ENCODE measurements at places on chromosomes 6 and 20.
A peak's percentile ranks its signal among the peaks of the same experiment; 100 is the strongest.

GRCh38 chr20:36105711-36106226, 48.8 kb upstream of the EPB41L1 start:
- DNase-seq, result no peak

- no peak for DNase-seq
Observed at GRCh38 chr6:47042275-47042791, at the start of gene ADGRF1. Gene ADGRF1, minus strand, starts transcription at chr6:47042332. Its CDS starts 13,271 bp downstream, at chr6:47029061.

GRCh38 chr6:128155826-128156225, 255.0 kb upstream of the THEMIS start:
- DNase-seq, result no peak

- no peak for DNase-seq
Observed at GRCh38 chr6:49713346-49713745, at the start of gene CRISP2. Gene CRISP2, minus strand, starts transcription at chr6:49713543. Its CDS starts 4,347 bp downstream, at chr6:49709196.

DNA sequence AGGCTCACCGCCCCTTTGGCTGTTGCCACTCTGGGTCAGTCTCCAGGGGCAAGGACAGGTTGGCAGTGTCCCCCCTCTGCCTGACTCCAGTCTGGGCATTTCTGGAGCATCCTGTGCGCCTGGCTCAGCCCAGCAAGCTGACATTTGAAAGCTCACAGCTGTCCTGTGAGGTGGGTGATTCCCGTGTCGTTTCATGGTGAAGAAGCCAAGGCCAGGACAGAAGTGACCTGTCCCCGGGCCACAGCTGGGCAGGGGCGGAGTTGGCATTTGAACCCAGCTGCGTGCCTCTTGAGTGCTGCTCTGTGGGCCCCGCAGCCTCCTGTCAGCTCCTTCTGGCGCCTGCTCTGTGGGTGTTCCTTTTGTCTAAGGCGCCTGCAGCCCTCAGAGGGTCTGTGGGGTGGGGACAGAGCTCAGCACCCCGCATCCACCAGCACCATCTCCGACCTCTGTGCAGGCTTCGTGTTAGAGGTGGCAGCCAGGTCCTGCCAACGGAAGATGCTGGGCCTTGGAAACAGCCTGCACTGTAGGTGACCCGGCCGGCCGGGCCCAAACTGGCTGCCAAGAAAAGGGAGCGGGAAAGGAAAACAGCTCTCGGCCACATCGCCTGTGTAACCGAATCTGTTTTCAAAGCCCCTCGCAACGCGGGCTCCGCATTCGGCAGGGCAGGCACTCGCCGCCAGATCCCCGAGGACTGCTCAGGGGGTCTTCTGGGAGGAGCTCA, 5.8 kb upstream of the GATA5 start:
- DNase-seq, result no peak

DNA sequence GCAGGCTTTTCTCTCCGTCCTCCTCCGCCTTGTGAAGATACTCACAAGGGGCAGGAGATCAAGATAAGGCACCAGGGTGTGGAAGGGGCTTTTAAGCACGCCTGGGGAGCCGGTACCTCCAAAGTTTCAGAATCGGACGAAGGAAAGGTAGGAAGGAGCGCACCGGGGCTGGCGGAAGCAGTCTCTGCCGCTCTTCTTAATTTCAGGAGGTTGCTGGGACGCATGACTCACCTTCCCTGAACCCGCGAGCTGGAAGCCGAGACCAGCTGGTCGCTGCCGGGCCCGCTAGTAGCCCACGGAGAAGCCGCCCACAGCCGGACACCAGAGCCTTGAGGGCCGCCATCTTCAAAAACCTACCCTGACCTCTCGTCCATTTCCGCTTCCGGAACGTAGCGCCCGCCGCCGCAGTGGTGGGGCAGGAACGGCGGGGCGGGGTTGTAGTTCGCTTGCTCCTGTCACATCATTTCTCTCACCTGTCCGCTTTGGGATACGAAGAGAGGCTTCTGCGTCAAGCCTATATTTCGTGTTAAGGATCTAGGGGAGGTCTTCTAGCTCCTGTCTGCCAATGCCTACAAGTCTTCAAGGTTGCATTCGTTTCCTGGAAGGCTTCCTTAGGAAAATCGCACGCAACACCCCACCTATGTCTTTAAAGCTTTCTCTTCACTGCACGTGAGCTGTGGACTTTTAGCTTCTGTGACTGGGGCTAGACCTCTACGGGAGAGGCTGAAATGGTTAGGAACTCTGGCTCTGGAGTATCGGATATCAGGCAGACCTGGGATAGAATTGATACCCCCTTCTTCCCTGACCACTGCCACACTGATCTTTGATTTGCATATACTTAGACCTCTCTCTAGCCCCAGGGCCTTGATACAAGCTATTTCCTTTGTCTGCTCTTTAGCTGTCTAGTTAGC, at the start of gene MRPS18A:
Gene MRPS18A, minus strand, starts transcription at position 355 of the 911 bp plus-strand sequence. Its CDS starts 12 bp downstream, at position 343.
- peak; percentile 76 for DNase-seq

DNA sequence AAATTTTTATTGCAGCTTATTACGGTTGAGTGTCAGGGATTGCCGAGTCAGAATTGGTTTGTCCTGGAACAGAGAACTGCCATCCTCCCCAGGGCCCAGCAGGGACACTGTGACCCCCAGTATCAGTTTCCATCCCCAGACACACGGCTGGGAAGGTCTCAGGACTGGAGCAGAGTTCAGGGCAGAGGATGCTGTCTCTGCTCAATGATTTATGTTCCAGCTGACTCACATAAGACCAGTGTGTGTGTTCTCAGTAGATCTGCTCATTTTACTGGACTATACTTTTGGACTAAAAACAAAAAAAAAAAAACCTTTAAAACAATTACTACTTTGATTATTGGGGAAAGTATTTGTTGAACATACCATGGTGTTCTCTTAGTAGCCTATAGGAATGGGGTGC, 44.2 kb downstream of the FNDC1 start:
- no peak for DNase-seq

DNA sequence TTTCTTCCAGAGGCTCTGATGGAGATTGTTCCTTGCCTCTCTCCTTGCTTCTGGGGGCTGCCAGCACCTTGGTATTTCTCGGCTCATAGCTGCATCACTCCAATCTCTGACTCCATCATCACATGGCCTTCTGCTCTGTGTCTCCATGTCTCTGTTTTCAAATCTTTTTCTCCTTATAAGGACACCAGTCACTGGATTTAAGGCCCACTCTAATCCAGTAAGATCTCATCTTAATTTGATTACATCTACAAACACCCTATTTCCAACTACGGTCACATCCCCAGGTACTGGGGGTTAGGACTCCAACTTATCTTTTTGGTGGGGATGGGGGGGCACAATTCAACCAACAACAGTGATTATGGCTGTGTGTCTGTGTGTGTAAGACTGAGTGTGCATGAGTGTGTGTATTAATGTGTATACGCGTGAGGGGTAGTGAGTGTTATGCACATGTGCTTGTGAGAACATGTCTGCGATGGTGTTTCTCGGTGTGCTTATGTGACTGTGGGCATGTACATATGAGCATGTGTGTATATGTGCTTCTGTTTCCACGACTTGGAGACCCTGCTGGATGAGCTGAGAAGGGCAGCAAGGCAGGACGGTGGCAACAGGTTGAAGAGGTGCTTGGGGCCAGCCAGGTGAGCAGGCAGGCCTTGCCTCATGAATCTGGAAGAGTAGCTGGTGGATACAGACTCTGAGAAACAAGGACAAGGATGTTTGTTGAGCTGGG, 130.5 kb downstream of the MRPL14 start:
- no peak for DNase-seq

DNA sequence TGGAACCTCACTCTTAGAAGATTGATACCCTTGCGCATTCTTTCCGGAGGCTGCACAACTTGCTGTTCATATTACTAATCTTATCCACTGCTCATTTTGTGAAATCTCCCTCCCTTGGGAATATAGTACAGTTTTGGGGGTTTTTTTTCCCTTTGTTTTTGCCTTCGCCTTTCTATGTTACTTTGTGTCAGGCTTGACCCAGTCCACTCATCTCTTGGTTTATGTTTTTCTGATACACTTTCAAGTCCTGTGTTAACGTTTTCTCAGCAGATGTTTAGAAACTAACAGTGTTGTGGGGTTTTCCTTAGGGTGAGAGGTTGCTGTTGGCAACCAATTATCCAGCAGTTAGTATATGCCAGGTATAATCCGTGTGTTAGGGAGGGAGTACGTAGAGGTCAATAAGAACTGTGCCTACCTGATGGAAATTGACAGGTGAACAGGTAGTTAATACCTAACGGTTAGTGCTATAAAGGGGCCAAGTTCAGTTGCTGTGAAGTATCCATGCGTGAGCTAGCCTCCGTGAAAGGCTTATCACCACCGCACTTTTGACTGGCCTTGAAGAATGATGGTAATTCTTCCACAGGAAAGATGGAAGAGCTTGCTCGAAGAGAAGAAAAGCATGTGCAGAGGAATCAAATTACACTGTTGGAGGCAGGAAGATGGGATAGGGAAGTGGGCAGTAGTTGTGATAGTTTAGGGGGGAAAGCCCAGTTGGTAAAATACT, 1.4 kb downstream of the NFYA start:
- no peak for DNase-seq

DNA sequence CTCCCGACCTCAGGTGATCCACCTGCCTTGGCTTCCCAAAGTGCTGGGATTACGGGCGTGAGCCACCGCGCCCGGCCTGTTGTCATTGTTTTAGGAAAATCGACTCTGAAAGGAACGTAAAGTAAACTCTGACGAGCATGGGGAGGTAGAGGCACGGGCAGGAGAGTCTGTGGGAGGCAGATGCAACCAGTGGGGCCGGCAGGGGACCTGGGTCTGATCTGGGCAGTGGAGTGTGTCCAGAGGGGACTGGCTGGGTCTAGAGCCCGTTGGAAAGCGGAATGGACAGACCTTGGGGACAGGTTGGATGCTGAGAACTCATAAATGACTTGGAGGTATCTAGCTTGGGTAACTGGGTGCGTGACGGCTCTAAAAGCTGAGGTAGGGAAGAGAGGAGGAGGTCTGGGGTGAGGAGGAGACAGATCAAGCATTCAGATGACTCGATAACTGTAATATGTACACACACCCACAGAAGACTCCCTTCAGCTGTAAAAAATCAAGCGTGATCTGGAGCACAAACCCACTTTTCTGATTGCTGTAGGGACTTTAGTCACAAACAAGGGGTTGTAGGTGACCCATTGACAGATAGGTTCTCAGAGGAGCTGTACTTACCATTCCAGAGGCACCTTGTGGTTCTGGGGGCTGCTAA, 22.4 kb downstream of the MANBAL start:
- DNase-seq, result no peak

GRCh38 chr6:111478749-111479148, 4.3 kb downstream of the REV3L start:
- no peak for DNase-seq

GRCh38 chr6:1251198-1252155, 60.4 kb upstream of the FOXQ1 start:
- DNase-seq, result no peak

- DNase-seq, result no peak
Observed at GRCh38 chr6:25413207-25413905, 134.2 kb downstream of the CARMIL1 start.

GRCh38 chr6:112302142-112302705, 44.9 kb upstream of the RFPL4B start:
- no peak for DNase-seq

- DNase-seq, result no peak
Observed at GRCh38 chr6:43219814-43220213, 9.5 kb downstream of the DNPH1 start.

- DNase-seq, result no peak
Observed at GRCh38 chr6:79184641-79185040, 49.8 kb downstream of the HMGN3 start.

DNA sequence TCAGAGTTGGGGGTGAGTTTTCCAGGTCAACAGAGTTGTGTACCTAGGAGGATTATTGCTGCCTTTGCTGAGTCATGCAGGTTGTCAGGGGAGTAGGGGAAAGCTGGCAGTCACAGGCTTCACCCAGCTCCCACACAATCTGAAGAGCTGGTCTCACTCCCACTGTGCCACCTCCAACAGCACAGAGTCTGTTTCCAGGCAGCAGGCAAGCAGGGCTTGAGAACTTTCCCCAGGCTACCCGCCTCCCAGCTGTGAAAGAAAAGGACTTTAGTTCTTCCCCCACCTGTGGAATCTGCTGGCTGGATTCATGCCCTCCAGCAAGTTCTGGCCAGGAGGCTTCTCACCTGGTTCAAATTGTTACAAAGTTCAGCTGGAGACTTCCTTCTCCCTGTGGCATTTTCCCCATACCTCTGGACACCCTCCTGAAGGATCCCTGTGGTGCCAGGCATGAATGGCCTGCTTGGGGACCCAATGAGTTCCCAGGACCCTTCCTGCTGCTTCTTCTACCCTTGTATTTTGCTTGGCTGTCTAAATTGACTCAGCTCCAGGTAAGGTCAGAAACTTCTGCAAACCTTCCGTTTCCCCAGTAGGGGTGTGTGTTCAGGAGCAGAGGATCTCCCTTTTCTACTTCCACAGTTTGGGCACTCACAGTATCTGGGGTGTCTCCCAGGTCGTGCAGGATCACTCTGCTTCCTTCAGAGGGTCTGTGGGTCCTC, 378.1 kb upstream of the MAN1A1 start:
- DNase-seq, result no peak

Measured in GM12892 (cell line).